ENCODE measurements at places on chromosomes 13 and 19. TPM values are rescaled to one million over a fixed set of nuclear protein-coding genes. Genes with fewer than 3 reads are reported as not detected.

DNA sequence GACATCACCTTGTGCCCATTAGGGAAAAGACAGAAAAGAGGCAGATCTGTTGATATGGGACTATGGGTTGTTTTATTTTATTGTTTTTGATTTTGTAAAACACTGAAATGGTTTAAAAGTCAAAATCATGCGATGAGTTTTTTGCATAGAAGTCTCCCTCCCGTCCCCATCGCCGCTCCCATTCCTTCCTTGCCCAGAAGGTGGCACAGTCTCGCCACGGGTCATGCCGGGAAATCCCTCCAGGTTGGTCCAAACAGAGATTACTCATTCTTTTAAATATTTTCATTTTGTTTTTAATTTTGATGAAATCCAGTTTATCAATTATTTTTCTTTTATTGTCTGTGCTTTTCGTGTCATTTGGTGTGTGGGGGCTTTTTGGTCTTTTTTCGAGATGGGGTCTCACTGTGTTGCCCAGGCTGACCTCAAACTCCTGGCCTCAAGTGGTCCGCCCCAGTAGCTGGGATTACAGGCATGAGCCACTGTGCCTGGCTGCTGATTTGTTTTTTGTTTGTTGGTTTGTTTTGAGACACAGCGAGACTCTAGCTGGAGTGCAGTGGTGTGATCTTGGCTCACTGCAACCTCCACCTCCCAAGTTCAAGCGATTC is 9.2 kb downstream of the PGPEP1 start:
- peaks cover 8% of the 10 kb centered on the region for H3K4me1 ChIP-seq
- H3K27ac ChIP-seq = no peak overlapping the region
- no peaks in the 10 kb centered on the region for H3K27me3 ChIP-seq

Gene KLK2
- total RNA-seq = not detected

- no peak for DNase-seq
- peaks cover 18% of the 10 kb centered on the region for H3K27me3 ChIP-seq
- H3K36me3 ChIP-seq = no peaks in the 10 kb centered on the region
- H3K27ac ChIP-seq = no peak overlapping the region
- H3K4me1 ChIP-seq = peaks cover 2% of the 10 kb centered on the region
- H3K4me3 ChIP-seq = no peak overlapping the region
These were observed 307.1 kb upstream of the ZNF507 start for GRCh38 chr19:32038021-32038920.

DNA sequence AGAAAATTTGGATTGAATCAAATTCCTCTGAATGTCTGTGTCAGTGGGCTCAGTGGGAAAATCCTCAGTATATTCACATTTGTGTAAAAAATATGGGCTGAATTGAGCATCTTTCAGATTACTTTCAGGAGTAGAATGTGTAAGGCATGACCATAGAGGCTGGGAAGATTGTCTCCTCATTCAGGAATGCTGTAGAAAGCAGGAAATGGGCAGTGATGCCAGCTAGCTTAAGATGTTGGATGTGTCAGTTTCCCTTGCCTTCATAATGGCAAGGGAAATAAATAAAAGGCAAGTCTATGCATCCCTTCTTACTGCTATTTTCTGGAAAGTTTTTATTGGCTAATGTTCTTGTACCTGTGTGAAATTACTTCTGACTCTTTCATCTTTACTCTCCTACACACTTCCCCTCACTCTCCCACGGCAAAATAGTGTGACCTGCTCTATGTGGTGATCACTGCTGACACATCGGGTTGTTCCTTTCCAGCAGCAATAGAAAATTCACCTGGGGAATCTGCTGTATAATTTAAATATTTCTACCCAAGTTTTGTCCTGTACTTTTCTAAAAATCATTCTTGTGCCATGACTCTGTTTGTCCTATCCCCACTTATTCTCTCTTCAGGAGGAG is 103.2 kb downstream of the LMO7 start:
- no peak for DNase-seq
- H3K4me1 ChIP-seq = no peaks in the 10 kb centered on the region
- no peak overlapping the region for H3K4me3 ChIP-seq
- H3K27ac ChIP-seq = no peak overlapping the region
- H3K27me3 ChIP-seq = no peaks in the 10 kb centered on the region

Gene ZNF17
- total RNA-seq = 10.6 TPM
